Tibial nerve (tissue), 4 donors: ENCODE measurements at places on chromosomes 16 and 17.

DNA sequence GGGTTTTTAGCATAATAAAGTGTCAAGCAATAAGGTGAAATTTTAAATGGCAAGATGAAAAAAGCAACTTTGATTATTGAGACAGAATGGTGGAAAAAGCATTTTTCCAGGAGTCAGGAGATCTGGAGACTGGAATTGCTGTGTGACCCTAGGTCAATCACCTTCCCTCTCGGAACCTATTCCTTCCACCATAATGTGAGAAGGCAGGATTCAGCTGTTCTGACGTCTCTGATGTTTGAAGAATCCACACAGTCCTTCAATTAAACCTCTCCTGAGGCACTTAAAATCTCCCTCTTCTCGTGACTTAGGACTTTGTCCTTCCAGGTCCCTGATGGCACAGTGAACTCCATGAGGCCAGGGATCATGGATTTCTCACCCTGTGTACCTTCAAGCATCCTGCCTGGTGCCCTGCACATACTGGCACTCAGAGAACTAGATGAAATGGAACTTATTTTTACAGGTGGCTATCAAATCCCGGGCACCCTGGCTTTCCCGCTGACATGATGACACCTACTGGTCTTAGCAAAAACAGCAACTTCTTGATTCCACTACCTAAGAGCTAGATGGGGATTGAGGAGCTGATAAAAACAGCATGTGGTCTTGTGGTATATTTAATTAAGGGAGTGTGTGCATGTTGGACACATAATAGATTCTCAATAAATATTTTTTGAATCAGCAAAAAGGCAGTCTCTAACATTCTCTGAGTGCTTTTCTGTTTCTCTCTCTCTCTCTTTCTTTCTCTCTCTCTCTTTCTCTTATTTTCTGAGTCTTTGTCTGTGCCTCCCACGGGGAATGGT lies 2.3 kb upstream of the CCDC182 start:
- DNase-seq: no peak

DNA sequence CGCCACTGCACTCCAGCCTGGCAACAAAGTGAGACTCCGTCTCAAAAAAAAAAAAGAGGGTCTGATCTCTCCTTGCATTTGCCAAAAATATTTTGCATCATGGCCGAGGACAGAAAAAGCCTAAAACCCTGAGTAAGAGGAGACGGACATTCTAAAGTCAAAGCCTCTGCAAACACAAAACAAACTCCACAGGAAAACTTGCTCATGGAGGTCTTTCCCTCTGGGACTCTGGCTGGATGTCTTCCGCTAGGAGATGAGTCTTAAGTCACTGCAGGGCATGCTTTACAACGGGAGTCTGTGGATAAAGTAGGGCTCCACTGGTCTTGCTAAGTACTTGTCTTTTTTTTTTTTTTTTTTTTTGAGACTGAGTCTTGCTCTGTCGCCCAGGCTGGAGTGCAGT lies 74.0 kb downstream of the MRM3 start:
- no peak for DNase-seq

DNA sequence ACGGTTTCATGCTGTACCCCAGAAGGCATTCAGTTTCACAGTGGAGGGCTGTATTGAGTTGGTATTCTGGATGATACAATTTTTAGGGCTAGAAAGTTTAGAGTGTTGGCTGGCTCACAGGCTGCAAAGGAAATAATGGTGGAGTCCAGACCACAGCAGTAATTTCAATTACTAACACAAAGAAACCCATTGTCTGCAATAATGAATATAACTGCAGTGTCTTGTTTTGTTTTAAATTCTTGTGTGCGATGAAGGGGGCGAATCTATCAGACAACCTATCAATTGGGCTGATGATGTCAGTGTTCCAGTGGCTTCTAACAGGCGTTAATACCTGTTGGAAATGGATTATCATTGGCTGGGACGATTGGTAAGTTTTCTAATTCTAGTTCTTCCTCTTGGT lies 1.5 kb downstream of the SP2 start:
- no peak for DNase-seq

- DNase-seq: no peak
Observed at GRCh38 chr17:560432-560873, 154.2 kb downstream of the VPS53 start.

GRCh38 chr16:56382459-56382858 lies 42.9 kb downstream of the AMFR start:
- no peak for DNase-seq

DNA sequence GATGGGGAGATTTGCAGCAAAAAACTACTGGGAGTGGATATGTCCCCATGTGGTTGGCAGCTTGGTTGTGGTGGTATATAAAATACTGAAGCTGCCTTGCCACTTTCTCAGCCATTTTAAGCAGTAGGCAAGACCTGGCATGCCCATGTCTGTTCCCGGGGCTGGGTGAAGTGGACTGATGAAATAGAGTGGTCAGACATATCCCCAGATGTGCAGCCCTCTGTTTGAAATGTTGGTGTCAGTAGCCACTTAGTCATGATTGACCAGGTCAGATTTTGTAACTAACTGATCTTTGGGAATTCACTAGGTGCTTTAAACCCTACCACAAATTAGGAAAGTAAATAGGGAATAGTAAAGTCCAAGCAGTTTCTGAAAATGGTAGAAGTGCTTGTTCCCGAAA lies 151.6 kb downstream of the PHKB start:
- DNase-seq: no peak

GRCh38 chr16:57799600-57800199 lies 2.6 kb downstream of the KIFC3 start:
- no peak for DNase-seq

DNA sequence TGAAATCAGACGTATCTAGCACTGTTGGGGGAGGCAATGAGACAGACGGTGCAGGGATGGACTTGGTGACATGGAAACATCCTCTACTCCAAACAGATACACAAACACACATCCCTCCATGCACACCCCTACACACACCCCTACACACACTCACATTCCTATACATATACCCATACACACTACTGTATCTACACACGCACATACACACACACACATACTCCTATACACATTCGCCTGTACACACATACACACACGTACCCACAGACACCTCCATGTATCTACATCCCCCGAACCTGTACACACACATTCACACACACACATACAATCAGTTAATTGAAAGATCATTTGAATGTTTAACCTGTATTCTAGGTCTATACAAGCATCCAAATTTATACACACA lies 53.5 kb downstream of the MAF start:
- no peak for DNase-seq

DNA sequence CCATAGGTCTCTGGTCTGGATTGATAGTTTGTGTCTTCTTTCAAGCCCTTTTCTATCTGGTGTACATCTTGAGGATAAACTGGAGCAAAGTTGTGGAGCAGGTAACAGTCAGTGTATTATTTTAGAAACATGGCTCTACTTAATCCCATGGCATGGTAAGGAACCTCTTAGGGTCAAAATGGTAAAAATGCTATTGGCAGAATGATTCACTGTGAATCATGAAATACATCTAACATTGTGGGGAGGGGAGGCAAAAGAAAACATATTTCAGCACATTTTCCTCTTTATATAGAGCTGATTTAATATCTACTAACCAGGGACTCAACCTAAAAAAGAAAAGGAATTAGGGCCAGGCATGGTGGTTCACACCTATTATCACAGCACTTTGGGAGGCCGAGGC lies 17.9 kb upstream of the ALDH3A2 start:
- DNase-seq: no peak

DNA sequence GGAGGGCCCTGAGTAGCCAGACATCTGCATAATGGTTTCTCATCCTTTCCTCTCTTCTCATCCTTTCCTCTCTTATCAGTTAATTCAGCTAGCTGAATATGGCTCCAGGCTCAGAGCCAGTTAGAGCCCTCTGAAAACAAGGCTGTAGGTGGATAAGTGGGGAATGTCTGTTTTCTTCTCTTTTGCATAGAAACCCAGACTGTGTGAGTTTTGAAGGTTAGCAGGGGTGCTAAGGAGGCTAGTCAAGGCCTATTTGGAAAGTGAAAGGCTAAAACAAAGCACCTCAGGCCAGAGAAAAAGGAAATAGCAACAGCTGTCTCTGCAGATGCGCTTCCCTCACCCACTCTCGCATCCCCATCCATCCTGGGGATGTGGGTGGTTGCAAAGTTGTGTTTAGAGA lies 420.9 kb downstream of the SHISA9 start:
- no peak for DNase-seq

- no peak for DNase-seq
Observed at GRCh38 chr17:47704116-47704515, 10.2 kb downstream of the TBKBP1 start.

DNA sequence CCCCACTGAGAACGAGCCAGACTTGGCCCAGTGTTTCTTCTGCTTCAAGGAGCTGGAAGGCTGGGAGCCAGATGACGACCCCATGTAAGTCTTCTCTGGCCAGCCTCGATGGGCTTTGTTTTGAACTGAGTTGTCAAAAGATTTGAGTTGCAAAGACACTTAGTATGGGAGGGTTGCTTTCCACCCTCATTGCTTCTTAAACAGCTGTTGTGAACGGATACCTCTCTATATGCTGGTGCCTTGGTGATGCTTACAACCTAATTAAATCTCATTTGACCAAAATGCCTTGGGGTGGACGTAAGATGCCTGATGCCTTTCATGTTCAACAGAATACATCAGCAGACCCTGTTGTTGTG lies 631 bp downstream of the BIRC5 start:
- DNase-seq: no peak

DNA sequence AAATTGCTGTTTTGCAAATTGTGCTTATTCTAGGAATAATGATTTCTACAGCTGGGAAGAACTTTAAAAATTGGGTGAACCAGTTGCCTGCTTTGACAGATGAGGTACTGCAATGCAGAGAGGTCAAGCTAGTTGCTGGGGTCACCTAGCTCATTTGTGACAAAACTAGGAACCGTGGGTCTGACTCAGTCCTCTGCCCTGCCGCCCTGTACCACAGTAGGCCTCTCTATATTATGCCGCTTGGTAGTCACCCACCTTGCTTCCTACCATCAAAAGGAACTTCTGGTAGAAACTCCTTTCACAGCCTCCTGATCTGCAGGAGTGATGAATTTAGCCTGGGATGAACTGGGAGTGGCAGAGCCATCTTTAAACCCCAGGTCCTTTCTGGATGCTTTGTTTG lies 105.7 kb downstream of the PITPNC1 start:
- DNase-seq: no peak

DNA sequence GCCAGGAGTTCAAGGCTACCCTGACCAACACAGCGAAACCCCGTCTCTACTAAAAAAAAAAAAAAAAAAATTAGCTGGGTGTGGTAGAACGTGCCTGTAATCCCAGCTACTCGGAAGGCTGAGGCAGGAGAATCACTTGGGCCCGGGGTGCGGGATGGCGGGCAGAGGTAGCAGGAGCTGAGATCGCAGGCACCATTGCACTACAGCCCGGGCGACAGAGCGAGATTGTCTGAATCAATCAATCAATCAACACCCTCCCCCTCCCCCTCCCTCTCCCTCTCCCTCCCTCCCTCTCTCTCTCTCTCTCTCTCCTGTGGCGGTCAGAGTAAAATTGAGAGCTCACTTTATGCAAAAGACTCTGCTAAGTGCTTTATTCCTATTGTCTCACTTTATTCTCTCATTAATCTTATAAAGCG lies 1.2 kb downstream of the HSDL1 start:
- no peak for DNase-seq

GRCh38 chr17:9239793-9240658 lies 218.7 kb downstream of the NTN1 start:
- DNase-seq: peak; percentile 62

DNA sequence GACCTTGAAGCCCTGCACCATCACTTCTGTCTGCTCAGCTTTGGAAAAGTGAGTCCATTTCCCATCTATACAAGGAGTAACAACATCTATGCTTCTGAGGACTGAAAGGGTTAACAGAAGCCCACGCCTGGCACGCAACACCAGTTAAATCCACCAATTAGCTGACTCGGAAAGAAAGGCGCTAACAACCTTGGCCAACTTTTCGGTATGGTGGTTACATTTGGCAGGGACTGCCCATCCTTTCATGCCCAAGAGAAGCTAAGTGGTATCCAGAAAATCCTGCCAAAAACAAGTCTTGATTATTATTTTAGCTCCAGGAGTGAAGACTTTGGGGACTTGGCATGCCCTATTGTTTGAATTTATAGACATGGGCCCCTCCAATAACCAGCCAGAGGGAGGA lies 202.3 kb upstream of the RPL38 start:
- DNase-seq: no peak

DNA sequence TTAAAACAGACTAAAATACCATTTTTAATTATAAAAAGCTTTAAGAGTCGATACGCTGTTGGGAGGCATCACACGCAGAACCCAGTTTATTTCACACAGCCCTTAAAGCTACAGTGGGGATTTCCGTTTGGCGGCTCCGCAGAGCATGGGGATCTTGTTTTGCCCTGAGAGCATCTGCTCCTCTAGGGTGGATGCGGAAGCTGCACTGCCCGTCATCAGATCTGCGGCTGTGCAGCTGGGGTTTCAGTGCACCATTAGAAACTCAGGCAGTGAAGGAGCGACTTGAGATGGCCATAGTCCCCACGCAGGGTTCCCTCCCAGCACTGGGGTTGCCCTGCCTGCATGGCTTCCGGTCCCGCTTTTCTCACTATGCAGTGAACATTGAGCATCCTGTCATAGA lies 62.2 kb upstream of the CHMP6 start:
- no peak for DNase-seq

DNA sequence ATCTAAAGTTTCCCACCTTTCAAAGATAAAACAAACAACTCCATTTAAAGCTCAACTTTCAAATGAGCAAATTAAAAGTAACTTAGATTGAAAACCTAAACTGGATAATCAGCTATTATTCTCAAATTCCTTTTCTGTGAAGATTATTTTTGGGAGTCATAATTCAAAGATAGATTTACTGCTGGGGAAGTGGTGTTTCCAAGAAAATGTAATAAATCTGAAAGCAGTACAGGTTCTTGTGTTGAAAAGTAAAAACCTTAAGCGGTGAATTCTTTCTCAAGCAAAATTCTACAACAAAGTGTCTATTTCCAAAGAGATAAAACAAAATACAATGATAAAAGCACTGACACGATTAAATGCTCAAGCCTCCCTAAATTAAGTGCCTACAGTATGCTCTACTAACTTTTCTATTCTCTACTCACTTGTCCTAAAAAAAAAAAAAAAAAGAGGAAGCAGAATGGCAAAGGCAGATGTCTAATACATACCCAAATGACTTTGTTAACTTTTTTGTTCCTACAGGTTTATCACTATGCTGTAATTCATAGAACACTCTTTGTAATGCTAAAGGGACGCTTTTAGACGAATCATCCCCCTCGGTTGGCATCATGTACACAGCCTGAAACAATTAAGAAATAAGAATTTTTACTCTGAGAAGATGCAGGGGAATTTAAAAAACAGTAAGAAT lies 34.5 kb downstream of the LITAFD start:
- no peak for DNase-seq

DNA sequence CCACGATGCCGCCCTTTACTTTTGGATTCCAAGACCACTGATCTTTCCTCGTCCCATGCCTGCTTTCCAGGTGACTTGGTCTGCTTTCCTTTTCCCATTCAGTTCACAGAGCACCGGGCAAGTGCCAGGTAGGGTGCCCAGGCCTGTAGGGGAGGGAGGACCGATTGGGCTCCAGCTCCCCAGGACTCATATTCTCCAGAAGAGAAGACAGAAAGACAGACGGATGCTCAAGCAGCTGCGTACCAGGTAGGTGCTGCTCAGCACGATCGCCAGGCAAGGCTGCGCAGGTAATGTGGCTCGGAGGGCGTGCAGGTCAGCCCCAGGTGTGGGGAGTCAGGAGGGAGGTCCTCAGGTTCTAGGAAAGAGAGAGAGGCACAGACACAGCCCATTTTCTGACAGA lies 67.5 kb upstream of the ZNF423 start:
- no peak for DNase-seq

GRCh38 chr16:69316595-69317034 lies 5.5 kb downstream of the VPS4A start:
- DNase-seq: no peak
